ENCODE measurements at places on chromosomes 5 and 9.

DNA sequence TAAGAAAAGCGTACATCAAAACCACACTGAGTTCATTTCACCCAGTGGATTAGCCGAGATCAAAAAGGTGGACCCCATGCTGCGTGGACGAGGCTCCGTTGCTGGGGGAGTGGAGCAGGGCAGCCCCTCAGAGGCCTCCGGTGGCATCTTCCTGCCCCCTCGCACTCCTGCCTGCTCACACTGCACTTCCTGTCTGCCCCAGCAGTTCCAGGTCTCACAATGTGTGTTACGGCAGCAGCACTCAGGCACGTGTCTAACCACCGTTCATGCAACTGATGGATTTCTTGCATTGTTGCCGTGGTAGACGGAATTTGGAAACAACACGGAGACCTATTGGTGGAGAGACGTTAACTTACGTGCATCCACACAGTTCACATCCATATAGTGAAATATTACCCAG is 196.6 kb upstream of the OTULINL start:
- DNase-seq = no peak

- peak; percentile 12 for DNase-seq
Measured at GRCh38 chr5:166979307-166979895, 1312.0 kb upstream of the WWC1 start.

DNA sequence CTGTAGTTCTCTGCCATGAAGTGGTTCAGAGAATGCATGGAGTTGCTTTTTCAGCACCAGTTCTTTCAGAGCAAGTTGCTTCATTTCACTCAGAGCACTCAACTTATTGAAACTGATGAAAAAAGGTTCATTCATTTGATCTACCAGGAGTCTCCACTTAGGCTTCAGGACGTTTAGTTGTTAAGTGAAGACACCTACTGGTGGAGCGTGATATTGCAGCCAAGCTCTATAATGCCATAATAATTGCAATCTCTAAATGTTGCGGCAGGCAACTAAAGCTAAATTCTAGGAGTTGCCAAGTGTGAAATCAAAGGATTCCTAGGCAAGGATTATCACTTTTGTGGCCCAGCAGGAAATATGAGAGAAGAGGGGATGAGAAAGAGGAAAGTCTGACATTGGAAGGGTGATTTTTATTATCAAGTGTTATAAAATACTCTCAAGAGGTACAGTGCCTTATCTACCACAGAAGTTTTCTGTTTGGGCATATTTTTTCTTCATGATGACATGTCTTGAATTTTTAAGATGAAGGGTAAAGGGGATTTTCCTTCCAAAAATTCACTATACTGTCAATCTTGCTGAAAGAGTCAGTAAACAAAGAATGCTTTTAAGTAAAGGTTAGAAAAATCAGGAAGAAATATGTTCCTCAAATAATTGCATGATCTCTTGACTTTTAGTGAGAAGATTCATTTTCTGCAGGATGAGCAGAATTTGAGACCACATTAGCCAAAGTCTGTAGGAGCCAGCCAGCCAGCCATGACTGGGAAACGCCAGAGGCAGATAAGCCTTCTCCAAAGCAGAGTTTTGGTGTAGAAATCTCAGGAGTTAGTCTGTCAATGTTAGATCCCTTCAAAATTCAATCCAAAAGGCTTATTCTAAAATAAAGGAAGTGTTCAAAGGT is 83.4 kb downstream of the SH3PXD2B start:
- peak; percentile 71 for DNase-seq

GRCh38 chr9:112149211-112149610 is 25.9 kb downstream of the SUSD1 start:
- peak; percentile 78 for DNase-seq

GRCh38 chr5:2223303-2223702 is 340.6 kb upstream of the IRX4 start:
- DNase-seq = no peak

DNA sequence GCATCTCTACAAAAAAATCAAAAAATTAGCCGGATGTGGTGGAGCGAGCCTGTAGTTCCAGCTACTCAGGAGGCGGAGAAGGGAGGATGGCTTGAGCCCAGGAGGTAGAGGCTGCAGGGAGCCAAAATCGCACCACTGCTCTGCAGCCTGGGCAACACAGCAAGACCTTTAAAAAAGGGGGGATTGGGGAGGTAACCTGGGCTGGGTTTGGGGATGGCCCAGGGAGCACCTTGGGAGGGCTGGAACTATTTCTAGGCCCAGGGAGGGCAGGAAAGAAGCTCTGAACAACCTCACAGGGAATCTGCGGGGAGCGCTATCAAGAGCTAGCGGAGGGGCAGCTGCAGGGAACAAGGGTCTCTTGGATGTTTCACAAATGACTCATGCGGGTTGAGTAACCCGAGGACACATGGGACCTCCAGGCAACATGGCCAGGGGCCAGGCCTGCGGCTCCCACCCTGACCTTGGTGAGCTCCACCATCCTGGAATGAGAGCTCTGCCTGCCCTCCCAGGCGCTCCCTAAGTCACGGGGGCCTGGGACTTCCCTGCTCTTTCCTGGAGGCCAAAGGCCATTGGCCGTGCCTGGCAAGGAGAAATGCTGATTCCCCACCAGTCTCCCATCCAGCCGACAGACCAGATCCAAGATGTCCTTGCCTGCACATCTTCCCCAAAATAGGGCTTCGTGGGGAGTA is 23.4 kb downstream of the SARDH start:
- no peak for DNase-seq

All from hematopoietic multipotent progenitor cell treated with erythropoietin and hydrocortisone succinate and interleukin-3 and kit ligand, for 6 days (in vitro differentiated cells).